Activated T-helper 1 cell treated with anti-CD3 and anti-CD28 coated beads, Interleukin-12 subunit alpha, Interleukin-12 subunit beta, Interleukin-2, Interleukin-4 antibody, amounts not matched to agents 30 ng/mL and 10 ng/mL and 1 ng/mL, durations not matched to agents 14 hours and 24 hours and 36 hours (primary cell): ENCODE measurements at places on chromosomes 7 and 10.
A peak's percentile ranks its signal among the peaks of the same experiment; 100 is the strongest.

GRCh38 chr10:18140149-18140956 lies at the start of gene CACNB2:
Gene CACNB2, plus strand, starts transcription at chr10:18140424.
- DNase-seq = no peak

GRCh38 chr7:90459888-90460287 lies 9.6 kb upstream of the PTTG1IP2 start:
- DNase-seq = no peak

- peak; percentile 25 for DNase-seq
Observed at GRCh38 chr7:2510909-2511768, 8.4 kb upstream of the LFNG start.

DNA sequence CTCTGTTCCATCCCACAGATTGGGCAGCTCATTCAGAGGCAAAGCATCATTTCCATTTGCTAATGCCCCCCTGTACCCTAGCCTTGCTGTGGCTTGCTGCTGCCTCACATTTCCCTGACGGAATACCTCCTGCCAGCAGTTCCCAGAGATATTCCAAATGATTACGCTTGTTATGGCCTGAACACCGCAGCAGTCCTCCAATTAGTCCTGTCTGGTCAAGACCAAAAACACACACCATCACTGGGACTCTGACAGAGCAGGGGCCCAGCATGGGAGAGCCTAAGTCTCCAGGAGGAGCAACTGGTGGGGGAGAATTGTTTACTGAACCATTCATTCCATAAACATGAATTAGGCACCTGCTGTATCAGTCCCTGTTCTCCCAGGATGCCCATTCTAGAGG lies 6.1 kb downstream of the OGDHL start:
- DNase-seq = no peak

DNA sequence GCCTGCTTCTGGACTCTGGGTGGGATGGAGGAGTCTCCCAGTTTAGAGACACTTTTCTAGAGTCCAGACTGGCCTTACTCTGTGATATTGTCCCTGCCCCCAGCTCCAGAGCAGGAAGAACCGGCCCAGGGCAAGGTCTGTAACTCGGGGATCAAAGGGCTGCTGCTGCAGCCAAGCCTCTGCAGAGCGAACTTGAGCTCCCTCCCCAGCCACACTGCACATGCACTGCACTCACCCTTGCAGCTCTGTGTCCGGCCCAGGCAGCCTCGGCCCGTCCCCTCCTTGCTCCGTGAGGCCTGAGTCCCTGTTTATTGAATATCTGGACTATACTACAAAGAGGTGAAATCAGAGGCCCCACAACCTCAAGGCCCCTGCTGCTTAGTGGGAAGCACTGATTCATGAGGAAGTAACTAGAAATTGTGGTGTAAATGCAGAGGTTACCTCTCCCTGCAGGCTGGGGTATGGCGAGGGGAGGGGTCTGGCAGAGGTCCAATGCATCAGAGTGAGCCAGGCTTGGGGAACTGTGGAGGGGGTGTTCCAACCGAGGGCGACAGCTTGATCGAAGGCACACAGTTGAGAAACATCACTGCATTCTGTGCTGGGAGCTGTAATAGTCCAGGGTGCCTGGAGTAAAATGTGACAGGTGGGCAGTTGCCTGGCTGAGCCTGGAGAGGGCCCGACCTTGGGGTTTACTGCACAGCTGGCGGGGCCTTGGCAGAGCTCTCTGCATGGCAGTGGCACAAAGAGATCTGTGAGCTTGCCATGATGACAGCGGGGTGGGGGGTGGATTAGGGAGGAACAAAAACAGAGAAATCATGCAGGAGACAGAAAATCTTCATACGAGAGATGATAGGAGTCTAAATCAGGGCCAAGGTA lies 49.1 kb downstream of the AOC1 start:
- no peak for DNase-seq

DNA sequence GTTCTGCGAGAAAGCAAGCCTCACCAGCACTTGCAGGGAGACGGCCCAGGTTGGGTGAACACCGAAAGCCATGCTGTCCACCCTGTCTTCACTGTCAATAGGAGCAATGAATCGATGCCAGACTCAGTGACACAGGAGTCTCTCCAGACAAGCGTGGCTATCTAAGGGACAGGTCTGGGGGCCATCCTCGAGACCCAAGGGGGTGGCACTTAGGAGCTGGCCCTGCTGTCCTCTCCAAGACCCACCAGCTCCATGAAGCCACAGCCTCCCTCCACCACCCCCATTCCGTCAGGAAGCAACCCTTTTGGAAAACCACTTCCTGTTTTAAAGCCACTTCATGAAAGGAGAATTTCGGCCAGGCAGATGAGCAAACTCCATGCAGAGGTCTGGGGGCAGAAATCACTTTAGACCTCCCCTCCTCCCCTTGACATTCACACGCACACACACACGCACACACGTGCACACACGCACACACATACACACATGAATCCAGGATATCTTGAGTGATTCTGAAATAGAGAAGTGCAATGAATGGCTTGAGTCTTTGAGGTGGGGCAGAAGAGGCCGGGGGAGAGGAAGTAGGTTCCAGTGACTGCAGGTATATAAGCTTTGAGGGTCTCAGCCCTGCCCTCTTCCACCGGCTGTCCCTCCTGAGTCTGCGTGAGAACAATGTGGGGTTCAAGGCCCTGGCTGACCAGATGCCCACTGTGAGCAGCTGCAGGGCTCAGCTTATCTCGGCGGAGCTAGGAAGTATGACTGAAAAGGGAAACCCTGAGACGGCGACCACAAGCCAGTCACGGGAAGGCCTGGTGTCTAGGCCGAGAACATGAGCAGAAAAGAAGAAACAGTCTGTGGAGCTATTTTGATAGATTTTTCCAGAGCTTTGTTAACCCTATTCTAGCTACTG lies 25.0 kb downstream of the RGS10 start:
- peak; percentile 55 for DNase-seq

GRCh38 chr7:6307762-6308161 lies 35.3 kb upstream of the CYTH3 start:
- no peak for DNase-seq

GRCh38 chr7:6658618-6659345 lies 21.7 kb downstream of the ZNF316 start:
- DNase-seq = no peak

- DNase-seq = peak; percentile 81
Observed at GRCh38 chr10:6201516-6201975, 1.2 kb upstream of the PFKFB3 start.

GRCh38 chr10:132972986-132973902 lies 30.9 kb upstream of the CFAP46 start:
- DNase-seq = no peak

DNA sequence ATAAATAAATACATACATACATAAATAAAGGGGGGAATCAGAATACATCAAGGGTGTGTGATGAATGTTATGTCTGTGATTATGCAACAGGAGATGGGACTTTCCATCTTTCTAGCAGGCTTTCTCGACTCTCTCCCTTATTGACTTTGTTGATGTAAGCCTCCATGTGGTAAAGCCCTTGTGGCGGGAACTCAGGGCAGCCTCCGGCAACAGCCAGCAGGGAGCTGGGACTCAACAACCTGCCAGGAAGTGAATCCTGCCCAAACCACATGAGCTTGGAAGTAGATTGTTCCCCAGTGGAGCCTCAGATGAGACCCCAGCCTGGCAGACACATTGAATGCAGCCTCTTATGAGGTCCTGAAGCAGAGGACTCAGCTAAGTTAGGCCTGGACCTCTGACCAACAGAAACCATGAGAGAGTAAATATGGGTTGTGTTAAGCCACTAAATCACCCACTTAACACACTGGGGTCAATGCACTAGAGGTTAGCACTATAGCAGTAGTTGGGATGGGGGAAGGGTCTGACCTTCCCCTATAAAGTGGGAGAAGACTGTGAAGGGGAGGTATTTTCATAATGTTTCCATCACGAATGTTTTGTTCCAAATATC lies 104.0 kb downstream of the JCAD start:
- DNase-seq = no peak

DNA sequence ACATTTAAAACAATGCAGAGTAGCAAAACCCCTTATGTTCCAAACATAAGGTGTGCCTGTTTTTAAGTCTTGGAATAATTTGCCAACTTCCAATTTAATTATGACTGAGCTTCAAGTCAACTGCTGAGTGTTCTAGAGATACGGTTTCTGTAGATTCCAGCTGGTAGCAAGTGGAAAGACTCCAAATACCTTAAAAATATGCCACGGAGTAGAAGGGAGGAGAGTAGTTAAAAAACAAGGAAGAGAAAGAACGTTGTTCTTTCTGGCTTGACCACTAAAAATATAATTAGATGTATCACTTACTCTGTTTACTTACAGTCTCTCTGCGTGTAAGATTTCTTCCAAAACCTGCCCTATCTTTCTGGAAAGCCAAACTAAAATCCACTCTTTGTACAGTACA lies 24.5 kb upstream of the ABLIM1 start:
- DNase-seq = no peak

- no peak for DNase-seq
Observed at GRCh38 chr7:37510043-37510634, 61.5 kb upstream of the ELMO1 start.

DNA sequence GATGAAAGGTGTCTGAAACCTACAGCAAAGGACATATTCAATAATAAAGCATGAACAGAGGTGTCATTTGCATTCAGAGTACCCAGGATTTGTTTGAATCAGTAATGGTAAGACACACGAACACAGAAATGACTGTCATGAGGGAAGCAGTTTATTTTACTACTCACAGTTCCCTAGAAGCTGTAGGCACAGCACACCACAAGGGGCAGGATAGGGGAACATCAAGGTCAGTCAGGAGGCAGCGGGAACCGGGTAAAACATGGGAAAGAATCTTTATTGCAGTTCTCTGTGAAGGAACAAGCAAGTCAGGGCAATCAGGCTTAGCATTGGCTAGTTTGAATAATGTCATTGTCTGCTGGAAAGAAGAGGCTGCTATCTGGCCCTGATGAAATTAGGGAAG lies 70.2 kb upstream of the PDSS1 start:
- DNase-seq = no peak

DNA sequence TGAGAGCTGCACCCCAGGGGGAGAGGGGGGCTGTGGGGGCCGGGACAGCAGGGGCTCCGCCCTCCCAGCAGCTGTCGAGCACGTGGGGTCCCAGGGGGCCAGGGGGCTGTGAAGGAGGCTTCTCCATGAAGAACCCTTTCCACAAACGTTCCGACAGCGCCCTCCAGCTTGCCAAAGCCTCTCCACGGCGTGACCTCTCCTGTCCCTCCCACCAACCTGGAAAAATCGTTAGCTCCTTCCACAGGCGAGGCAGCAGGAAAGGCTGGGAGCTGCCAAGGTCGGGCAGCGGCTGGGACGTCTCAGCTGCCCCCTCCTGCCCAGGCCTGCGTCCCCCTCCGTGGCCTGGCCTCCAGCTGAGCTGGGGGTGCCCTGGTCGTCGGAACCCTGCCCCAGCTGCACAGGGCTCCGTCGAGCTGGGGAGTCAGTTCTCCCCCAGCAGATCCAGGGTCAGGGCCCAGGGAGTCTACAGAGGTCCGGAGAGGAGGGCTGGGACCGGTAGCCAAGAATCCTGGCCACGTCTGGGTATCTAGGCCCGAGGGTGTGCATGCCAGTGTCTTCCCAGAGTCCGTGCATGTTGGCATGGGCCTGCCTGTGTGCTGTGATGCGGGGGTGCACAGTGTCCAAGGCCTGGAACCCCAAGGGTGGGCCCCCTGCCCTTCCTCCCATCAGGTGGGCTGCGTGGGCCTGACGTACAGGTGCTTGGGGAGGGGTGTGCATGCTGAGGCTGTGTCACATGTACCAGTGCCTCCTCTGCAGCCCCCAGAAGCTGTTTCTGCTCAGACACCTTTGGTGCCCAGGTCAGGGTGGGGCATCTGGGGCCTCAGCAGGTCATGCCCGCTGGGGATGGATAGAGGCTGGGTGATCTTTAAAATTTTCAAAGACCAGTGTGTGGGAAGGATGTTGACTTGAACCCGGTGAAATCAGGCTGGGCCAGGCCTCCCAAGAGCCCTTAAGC lies 66.5 kb downstream of the UNCX start:
- no peak for DNase-seq

GRCh38 chr7:22173685-22174573 lies 183.0 kb downstream of the RAPGEF5 start:
- DNase-seq = peak; percentile 45

GRCh38 chr10:113053091-113053490 lies 103.0 kb downstream of the TCF7L2 start:
- DNase-seq = no peak

- no peak for DNase-seq
Observed at GRCh38 chr10:98106531-98106930, 27.9 kb upstream of the R3HCC1L start.

- no peak for DNase-seq
Observed at GRCh38 chr10:123564631-123565030, 101.5 kb upstream of the GPR26 start.

DNA sequence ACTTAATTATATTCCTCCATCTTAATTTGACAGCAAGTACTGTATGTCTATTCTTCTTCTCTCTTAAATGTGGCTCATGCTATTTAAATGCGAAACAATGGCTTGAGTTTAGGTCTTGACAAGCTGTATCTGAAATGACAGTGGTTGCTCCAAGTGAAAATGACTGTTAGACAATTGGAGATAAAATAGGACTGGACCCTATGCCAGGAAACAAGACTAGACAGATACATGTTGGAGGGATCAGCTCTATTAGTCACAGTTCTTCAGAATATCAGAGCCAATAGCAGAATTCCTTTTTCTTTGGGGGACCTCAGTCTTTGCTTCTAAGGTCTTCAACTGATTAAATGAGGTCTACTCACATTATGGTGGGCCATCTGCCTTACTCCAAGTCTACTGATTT lies 25.8 kb downstream of the KIAA1217 start:
- DNase-seq = no peak

DNA sequence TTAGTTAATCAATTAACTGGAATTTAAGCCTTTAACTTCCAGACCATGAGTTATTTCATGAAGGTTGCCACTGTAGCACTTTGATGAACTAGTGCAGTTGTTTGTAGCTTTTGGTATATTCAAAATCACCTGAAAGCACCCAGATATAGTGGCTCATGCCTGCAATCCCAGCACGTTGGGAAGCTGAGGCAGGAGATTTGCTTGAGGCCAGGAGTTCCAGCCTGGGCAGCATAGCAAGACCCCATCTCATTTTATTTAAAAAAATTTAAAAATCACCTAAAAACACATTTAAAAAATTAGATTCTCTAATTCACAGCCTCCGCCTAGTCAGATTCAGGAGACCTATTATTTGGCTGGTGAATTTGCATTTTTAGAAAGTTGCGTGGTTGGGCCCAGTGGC lies 9.0 kb downstream of the TBC1D12 start:
- no peak for DNase-seq
